Stimulated activated CD4-positive, alpha-beta T cell treated with anti-CD3 and anti-CD28 coated beads, Interleukin-4, amount 100 ng/mL, for 4 hours (primary cell): ENCODE measurements at places on chromosomes 4 and X.

DNA sequence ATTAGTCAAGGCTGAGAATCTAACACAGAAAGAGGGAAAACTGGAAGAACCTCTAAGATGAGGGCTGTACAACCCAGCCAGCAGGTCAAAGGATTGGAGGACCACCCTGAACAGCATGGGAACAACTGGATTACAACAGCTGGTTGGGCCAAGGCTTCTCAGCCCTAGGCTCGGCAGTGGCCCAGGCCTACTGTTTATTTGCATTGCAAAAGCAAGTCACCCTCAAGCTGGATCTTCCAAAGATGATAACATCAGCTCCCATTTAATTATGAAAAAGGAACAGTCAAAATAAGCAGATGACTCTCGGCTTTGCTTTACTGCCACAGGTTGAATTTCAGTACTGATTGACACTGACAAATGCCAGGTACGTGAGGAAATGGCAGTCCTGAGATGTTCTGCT, 61.8 kb downstream of the GPC3 start:
- DNase-seq: no peak

DNA sequence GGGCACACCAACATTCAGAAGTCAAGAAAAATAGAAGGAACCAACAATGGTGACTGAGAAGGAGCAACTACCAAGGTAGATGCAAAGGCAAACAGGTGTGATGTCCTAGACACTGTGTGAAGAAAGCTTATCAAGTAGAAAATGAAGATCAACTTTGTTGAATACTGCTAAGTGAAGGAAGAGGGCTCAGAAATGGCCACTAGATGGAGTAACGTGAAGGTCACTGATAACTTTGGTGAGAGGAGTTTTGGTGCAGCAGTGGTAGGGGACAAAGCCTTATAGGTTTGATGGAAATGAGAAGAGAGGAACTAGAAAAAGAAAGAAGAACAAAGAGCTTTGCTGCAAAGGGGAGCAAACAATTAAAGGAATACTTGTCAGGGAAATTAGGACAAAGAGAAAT, 23.5 kb downstream of the OTC start:
- no peak for DNase-seq

GRCh38 chrX:11435568-11435967, 142.4 kb downstream of the AMELX start:
- DNase-seq: no peak

DNA sequence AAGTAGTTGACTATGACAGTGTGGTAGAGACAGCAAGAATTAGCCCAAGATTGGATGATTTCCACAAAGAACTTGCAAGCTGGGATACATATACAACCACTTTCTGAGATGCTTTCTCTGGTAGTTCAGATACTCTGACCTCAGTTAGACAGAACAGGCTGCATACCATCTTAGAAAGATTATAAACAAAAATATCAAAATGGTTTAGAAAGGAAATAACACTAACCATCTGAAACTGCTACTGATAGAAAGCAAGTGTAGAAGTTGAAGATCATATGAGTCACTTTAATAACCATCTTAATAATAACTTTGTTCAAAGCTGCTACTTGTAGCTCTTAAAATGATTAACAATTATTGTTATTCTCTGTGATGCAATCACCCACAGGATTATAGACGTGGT, 255.4 kb upstream of the TTC29 start:
- DNase-seq: no peak

DNA sequence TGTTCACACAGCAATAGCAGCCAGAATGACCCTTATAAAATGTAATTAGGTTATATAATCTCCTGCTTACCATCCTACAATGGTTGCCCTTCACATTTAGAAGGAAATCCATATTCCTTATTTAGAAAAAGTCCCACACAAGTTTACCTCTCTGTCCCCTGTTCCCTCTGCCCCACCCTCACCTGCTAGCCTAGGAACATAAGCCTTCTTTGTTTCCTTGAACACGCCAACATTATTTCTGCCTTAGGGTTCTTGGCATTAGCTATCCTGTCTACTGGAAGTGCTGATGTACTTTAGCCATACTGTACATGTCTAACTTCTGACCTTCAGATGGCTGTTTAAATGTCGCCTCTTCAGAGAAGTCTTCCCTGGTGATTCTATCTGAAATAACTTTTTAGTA, 28.4 kb upstream of the USP53 start:
- no peak for DNase-seq

GRCh38 chrX:3143043-3143799, 102.0 kb downstream of the ARSF start:
- no peak for DNase-seq

- no peak for DNase-seq
Measured at GRCh38 chr4:13535708-13536361, 8.5 kb downstream of the NKX3-2 start.

DNA sequence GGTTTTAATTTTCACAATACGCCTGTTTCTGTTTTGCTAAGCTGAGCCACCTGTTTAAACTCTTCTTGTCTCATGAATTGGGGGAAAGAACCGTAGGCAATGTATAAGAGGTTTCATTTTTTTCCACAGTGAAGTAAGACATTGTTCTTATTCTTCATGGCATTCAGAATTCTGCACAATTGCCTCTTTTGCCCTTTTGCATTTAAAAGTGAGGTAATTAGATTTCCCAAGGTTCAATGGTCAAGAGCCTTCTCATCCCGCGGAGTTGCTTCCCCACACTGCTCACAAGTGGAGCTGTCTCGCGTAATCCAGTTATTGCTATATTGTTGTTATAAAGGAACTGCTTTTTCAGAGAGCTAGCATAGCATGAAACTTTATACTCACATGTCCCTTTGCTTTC, 90.9 kb upstream of the SPRY1 start:
- no peak for DNase-seq

DNA sequence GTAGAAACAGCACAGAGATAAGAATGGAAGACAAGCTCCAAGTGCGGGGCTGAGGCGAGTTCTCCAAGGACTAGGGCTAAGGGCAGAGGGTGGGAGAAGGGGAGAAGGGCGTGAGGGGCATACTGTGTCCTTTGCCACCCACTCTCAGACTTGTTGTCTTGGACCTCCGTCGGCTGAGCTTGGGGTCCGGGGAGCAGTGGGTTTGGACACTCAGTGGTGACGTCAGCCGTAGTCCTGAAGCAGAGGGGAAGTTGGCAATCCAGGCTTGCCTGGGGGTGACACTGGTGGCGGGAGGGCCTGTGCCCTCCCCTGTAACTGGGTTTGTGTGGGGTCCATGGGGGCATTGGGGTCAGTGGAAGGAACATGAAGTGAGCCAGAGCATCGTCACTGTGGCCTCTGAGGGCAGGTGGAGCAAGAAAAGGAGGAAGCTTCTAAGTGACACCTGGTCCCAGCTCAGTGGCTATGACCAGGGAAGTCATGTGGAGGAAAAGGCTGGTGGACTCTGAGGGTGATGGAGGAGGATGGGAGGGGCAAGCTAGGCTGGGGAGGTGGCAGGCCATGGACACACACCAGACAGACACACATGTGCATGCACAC, 17.6 kb downstream of the CD99 start:
- DNase-seq: no peak

DNA sequence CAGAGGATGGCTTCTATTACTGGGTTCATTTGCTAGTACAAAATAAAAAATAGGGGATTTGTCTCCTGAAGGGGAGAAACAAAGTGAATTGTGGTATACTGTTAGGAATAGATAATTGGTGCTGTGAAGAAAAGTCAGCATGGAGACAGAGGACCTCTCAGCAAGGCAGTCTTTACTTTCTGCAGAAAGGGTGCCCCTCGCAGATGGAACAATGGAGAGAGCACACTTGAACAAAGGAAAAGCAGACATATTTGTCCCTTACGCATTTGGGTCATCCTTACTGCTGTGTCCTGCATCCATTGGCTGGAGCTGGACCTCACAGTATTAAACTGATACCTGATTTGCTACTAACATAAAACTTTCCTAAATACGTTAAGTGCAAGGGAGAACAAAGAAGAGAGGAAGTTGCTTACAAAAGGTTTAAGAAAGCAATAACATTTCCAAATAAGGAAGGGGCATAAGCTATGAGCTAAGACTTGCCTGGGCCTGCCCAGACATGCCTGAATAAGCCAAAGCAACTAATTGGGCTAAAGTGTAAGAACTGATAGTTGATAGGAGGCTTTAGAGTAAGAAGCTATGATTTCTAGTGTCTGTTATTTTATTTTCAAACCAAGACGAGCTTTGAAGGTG, 83.8 kb downstream of the CCKAR start:
- no peak for DNase-seq

DNA sequence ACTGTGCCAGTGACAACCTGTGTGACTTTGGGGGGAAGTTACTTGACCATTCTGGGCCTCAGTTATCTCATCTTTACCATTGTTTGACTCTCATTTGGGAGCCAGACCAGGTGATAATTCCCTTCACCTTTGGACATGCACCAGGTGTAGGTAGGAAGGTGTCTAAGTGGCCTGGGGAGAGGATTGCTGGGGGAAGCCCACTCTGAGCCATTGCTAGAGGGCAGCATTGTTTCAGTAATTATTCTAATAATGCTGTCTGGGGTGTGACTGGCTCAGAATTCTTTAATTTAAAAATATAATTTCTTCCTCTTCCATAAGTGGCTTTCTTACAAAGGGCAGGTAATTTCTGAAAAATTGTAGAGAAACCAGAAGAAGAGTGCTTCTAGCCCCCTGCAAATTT, 104.3 kb downstream of the RTL9 start:
- DNase-seq: no peak

- DNase-seq: no peak
Measured at GRCh38 chr4:39947417-39947816, 30.3 kb downstream of the PDS5A start.

GRCh38 chr4:57093845-57094831, 16.0 kb downstream of the IGFBP7 start:
- DNase-seq: no peak

DNA sequence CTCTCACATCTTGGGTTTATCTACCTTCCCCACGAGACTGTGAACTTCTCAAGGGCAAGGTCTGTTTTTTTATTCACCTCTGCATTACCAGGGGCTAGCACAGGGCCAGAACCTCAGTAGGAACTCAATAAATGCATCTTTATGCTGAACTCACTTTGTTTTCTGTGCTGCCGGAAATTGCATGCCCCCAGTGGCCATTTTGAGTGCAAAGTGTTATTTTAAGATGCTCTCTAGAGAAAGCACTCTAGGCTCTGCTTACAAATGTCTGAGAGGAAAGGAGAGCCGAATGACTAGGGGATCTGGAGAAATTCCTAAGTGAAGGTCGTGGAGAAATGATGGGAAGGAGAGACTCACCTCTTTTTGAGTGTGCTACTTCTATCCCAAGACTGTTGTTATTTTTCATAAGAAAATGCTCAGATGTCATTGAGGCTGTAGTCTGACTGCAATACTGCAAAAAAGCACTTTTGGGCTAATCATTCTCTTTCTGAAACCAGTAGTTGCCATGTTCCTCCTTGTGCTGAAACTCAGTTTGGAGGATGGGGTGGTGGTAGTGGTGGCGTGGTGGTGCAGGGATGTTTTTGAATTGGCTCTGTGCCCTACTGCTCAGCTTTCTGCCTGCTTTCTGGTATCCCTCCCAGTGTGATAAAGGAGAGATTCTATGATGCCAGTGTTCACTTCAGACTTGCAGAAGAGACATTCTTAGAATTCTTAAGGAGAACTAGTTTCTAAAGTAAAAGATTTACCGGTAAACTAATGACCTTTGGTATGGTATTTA, 41.3 kb downstream of the DOCK11 start:
- DNase-seq: peak; percentile 32

DNA sequence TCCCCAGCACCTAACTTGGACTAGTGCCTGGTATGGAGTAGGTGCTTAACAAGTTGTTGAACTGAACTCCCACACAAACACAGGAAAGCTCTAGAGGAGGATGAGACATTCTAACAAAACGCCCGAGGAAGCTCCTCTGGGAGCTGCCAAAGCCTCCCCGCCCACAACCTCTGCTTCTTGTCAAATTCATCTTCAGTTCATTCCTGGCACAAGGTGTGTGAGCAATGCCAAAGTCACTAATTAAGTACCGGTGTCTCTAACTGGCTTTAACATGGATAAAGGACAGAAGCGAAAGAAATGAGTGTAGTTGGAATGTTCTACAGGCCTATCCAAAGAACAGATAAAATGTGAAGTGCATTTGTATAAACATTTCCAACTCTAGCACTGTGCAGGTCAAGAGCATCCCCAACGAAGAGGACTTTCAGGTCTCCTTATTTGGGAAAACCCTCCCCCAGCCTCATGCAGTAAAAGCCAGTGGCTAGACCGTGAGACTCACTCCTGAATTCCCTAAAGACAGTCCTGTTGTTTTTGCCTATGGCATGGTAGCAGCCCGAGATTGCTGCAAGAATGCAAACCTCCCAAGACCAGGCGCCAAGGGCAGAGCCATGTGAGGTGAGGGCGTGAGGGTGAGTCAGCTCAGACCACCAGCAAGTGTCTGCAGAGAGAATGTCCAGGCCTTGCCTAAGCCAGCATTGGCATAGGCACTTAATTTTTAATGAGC, 72.2 kb upstream of the KLF3 start:
- no peak for DNase-seq

DNA sequence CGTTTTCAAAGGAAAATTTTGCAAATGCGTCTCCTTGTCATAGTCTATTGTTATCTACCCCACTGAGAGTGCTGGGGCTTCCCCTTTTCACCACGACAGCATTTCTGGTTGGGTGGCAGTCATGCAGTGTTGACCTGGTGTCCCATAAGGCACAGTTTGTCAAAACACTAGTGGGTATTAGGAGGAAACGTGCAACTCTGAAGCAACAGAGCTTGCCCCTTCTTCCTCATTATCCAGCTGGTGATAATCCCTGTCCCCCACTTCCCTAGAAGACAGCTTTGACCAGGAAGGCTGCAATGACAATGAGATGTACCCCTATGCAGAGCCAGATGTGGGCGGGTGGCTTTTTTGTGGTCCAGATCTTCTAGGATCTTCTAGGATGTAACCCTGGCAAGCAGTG, 1.8 kb downstream of the TBC1D1 start:
- DNase-seq: peak; percentile 62

DNA sequence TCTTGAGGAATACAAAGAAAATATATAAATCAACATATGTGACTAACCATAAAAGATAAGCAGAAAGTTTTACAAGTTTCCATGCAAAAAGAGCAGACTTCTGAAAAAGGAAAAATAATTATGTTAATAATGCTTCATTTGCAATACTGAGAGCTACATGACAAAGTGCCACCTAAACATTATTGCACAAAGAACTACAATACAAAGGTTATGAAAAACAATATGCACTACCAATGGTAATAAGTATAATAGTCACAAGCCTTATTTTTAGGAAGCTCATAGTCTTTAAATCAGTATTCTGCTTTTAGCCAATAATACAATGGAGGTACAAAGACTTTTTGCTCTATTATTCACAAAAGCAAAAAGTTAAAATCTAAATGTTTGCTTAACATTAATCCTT, 411.2 kb downstream of the TLL1 start:
- DNase-seq: no peak

DNA sequence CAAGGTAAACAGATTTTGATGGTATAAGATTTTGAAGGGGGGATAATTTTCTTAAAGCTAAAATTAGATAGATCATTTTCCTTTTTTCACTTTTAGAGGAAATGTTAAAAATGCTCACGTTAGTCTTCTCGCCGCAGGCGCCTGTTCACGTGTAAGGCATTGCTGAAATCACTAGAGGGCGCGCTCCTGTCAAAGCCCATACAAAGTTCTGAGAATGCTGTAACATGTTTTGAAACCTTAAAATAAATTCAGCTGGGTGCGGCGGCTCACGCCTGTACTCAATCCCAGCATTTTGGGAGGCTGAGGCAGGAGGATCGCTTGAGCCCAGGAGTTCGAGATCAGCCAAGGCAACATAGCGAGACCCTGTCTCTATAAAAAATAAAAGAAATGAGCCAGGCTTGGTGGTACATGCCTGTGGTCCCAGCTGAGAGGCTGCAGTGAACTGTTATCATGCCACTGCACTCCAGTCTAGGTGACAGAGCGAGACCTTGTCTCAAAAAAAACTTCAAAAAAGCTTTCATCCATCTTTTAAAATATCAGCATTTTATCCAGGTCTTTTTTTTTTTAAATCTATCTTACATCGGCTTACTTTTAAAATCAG, 138.0 kb downstream of the RBMX2 start:
- peak; percentile 3 for DNase-seq
